ENCODE measurements at places on chromosomes 6 and 20.

- DNase-seq, result no peak
Observed at GRCh38 chr20:53660947-53661381, 67.3 kb upstream of the ZNF217 start.

GRCh38 chr6:145373826-145374225 is 361.5 kb downstream of the EPM2A start:
- no peak for DNase-seq

GRCh38 chr6:20539387-20539786 is 5.1 kb downstream of the CDKAL1 start:
- no peak for DNase-seq

GRCh38 chr20:33650111-33650752 is 11.9 kb upstream of the C20orf144 start:
- DNase-seq, result no peak

DNA sequence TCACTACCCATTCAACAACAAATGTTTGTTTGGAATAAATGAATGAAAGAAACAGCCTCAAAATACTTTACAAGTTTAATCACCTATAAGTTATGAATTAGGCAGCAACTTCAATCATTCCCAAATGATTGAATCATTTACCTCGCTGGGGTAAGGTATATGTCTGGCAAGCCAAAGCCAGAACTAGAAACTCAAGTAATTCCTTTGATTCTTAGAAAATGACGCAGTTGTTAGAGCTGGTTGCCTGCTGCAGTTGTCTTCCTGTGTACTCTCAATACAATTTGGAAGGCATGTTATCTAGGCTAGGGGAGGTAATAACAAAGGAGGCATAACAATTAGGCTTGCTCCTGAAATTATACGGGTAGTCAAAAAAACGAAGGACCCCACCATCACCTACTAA is 160.6 kb downstream of the ATXN1 start:
- DNase-seq, result no peak

- no peak for DNase-seq
Observed at GRCh38 chr6:132495604-132496079, 17.3 kb downstream of the STX7 start.

GRCh38 chr6:35052694-35053565 is 88.2 kb downstream of the TCP11 start:
- DNase-seq, result peak; percentile 76

DNA sequence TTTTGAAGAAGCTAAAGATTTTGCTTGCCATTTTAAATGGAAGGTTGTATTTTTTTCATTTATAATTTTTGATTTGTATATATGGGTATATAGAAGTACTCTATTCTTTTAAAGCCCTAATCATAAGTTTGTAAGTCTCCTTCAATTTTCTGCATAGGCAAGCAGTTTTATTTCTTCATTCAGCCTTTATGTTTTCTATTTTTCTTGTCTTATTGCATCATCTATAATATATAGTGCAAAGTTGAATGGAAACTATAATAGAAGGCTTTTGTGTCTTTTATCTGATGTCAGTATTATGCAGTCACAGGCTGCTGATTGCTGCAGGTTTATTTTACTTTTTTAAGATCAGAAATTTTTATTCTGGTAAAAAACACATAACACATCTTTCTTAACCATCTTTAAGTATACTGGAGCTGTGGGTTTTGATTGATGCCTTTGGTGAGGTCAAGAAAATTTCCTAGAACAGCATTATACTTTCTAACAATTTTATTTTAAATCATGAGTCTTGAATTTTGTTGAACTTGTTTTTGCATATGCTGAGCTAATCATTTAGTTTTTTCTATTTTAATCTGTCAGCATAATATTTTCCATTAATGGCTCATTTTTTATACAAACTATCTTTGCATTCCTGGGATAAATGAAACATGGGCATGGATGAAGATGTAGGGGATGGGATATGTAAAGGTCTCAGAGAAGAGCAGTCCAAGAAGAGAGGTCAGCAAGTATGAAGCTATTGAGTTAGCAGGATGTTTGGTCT is 366.7 kb upstream of the MAP3K7 start:
- DNase-seq, result no peak

DNA sequence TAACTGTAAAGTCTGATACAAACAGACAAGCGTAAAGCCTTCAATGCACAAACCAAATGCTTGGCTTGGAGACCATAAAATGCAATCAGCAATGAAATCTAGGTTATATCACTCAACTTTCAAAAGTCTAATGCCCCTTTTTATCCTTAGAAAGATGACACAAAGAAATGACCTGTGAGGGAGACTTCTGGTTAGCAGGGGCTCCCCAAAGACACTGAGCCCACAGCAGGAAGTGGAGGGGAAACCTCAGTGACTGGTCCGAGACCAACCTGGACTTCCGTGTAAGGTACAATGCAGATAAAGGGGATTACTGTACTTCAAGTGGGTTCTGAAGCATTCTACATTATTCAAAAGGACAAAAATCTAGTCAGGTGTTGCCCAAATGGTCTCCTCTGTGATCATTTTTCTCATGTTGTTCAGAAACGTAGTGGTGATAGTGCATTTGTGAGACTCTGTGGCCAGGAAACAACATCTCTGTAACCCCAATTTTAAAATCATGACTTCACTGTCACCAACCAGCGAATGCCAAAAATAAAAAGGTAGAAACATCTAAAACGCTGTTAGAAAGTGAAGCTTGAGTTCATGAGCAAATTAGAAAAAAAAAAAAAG is 88.2 kb downstream of the HIVEP2 start:
- no peak for DNase-seq

DNA sequence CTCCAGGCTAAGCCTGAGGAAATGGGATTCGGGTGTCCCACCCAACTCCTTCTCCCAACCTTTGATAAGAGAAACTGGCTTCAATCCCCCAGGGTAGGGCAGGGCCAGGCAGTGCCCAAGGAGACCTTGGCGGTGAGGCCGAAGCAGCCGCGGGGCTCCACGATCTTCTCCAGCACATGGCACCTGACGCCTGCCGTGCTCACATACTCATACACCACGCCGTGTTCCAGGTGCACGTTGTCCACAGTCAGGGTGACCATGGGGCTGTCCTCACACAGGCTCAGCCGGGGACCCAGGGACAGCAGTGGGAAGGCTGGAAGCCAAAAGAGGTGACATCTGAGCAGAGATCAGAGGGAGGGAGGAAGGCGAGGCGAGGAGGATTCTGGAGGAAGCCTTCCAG is 176.5 kb downstream of the PREX1 start:
- DNase-seq, result no peak

DNA sequence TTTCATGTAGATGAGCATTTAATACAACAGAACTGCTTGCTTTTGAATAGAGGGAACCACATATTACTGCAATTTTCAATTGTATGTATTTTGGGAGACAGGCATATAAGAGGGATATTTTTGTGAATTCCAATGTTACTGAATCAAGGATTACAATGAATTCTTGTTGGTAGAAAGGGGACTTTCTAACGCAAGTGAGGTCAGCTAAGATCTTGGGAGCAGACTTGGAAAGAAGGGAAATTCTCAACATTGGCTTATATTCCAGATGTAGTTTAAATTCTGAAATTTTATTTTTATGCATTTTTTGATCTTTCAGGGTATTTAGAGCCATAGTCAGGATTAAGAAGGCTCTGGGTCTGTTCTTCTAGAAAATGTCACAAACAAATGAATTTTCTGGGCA is 43.3 kb upstream of the CTAGE9 start:
- DNase-seq, result no peak

DNA sequence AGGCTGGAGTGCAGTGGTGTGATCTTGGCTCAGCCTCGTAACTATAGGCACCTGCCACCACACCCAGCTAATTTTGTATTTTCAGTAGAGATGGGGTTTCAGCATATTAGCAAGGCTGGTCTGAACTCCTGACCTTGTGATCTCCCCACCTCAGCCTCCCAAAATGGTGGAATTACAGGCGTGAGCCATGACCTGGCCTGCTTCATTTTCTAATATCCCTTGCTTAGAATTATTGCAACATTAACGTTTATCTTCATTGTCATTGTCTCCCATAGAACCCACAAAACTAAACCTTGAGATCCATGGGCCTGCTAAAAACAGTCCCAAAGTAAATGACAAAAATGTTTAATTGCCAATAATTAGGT is 6.1 kb downstream of the EEF1A1 start:
- DNase-seq, result no peak
